ENCODE measurements at places on chromosomes 3 and 15.
A peak's percentile ranks its signal among the peaks of the same experiment; 100 is the strongest.

GRCh38 chr15:39381517-39381916, 199.4 kb upstream of the THBS1 start:
- no peak for DNase-seq

DNA sequence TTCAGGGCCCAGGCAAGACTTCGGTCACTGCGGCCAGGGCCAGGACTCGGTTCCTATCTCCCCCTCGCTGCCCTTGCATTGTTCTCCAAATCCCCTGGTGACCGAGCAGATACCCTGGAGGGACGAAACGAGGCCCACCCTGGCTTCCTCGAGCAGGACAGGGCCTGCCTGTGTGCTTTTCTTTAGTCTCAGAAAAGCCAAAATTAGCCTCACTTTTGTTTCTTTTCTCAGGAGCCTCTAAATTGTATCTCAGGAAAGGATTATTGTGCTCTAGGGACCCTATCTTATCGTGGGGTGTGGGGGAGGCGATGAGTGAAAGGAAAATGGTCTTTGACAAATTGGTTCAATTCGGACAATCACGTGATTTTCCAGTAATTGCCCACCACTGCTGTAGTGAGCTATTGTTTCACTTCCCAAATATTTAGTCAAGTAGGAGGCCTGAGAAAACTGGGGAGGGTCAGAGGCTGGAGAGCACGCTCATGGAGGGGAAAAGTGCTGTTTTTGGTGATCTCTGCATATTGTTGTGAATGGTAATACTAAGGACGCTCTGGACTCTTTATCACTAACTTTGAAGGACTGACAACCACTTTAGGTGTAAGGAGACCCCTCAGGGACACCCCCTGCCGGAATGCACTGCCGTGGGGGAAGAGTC, 61.6 kb downstream of the TMEM44 start:
- no peak for DNase-seq

GRCh38 chr3:31421314-31422048, 111.2 kb upstream of the STT3B start:
- no peak for DNase-seq

- peak; percentile 47 for DNase-seq
Measured at GRCh38 chr3:66822186-66823008, 175.7 kb upstream of the KBTBD8 start.

DNA sequence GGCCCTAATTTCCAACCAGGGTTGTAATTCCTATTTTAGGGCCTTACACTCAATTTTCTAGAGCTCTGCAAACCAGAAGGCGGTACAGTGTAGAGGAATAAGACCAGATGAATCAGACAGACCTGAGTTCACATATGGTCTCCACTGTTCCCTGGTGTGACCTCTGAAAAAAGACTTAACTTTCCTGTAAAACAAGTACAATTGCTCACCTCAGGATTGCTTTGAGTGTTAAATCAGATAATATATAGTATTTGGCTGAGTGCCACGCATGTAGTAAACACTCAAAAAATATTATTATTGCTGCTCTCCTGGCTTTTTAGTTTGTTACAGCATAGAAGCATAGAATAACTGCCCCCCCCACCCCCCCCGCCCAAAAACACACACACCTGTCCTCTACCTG, 51.0 kb upstream of the STT3B start:
- no peak for DNase-seq

DNA sequence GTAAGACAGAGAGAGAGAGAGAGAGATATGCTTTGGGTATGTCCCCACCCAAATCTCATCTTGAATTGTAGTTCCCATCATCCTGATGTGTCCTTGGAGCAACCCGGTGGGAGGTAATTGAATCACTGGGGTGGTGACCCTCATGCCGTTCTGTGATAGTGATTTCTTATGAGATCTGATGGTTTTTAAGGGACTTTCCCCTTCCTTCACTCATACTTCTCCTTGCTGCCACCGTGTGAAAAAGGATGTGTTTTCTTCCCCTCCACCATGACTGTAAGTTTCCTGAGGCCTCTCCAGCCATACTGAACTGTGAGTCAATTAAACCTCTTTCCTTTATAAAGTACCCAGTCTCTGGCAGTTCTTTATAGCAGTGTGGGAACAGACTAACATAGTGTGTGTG, 60.3 kb downstream of the EOMES start:
- DNase-seq, result no peak

DNA sequence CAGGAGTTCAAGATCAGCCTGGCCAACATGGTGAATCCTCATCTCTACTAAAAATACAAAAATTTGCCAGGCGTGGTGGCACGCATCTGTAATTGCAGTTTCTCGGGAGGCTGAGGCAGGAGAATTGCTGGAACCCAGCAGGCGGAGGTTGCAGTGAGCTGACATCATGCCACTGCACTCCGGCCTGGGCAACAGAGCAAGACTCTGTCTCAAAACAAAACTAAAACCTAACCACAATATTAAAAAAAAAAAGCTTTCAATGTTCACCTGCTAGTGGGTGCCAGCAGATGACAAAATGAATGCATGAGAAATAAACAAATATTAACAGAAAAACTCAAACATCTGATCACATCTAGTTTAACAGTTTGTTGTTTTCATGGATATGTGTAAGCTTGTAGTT, 9.0 kb downstream of the SLC24A1 start:
- no peak for DNase-seq

- DNase-seq, result no peak
Measured at GRCh38 chr3:183349421-183350157, 78.8 kb downstream of the MCF2L2 start.

GRCh38 chr3:52507359-52507758, 12.2 kb downstream of the STAB1 start:
- no peak for DNase-seq

DNA sequence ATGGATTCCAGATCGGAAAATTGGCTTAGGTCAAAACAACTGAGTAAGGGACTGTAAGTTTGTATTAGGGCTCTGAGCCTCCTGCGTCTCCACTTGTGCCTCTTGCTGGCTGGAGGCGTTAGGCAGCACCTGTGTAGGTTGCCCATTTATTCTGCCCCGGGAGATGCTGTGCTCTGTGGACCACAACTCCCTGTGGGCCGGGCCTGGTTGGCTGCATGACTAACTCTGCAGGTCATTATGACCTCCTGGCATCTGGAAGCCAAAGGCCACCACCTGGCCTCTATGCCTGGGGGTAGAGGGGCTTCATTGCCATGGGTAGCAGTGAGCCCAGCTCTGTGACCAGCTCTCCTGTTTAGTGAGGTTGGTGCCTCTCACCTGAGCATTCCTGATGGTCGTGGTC, 36.0 kb upstream of the BDH1 start:
- DNase-seq, result no peak

GRCh38 chr3:172562871-172563865, 39.9 kb upstream of the TNFSF10 start:
- no peak for DNase-seq

- DNase-seq, result no peak
Measured at GRCh38 chr3:15896500-15896899, 98.7 kb upstream of the ANKRD28 start.

DNA sequence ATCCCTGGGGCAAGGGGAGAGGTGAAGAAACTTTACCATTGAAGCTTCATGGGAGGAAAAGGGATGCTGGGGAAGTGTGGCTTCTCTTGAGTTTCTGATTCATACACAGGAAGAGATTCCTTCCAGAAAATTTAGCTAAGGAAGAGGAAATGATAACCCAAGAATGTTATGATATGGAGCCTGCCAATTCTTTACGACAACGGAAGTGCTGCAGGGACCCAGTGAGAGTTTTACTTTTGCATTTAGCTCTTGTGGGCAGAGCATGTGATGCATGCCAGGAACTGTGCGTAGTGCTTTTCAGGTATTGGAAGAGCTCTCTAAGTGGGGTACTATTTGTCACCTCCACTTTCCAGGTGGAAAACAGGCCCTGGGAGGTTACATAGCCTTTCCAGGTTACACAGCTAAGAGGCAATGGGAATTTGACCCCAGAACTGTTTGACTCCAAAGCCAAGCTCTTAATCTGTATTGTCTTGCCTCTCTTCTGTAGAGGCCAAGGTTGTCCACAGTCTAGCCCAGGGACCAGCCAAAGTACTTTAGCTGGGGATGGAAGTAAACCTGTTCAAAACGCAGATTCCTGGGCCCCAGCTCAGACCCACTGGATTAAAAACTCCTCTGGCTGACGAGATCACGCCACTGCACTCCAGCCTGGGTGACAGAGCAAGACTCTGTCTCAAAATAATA, 23.0 kb downstream of the CMTM7 start:
- DNase-seq, result no peak

GRCh38 chr3:135412475-135412874, 553.1 kb upstream of the PPP2R3A start:
- DNase-seq, result peak; percentile 1

All from NCI-H345 (cell line).